NCI-H69 (cell line): ENCODE measurements at places on chromosomes 3 and 15.

- no peak for DNase-seq
Measured at GRCh38 chr3:104916971-104917370, 449.7 kb upstream of the ALCAM start.

DNA sequence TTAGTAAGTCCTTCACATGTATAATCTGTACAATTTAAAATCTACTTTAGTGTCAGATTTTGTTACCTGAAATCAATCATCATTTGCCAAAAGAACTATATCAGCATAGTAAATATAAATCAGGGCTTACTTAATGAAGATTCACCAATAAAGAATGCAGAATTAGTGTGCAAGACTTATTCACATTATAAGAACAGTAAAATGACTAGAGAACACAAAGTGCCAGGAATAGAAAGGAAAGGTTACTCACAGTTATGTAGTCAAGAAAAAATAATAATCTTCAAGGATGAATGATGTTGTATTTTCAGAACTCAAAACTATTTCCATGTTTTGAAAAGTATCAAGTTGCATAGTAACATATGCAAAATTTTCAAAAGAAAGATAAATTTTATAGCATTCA lies 891.9 kb downstream of the ROBO1 start:
- no peak for DNase-seq

GRCh38 chr3:9037144-9037711 lies 74.0 kb upstream of the RAD18 start:
- DNase-seq: peak; percentile 77

- no peak for DNase-seq
Measured at GRCh38 chr3:52874160-52874701, 23.1 kb downstream of the STIMATE start.

- no peak for DNase-seq
Measured at GRCh38 chr3:112769286-112769978, 77.2 kb downstream of the CD200R1L start.

- DNase-seq: no peak
Measured at GRCh38 chr15:91318931-91319330, 218.9 kb downstream of the SV2B start.

DNA sequence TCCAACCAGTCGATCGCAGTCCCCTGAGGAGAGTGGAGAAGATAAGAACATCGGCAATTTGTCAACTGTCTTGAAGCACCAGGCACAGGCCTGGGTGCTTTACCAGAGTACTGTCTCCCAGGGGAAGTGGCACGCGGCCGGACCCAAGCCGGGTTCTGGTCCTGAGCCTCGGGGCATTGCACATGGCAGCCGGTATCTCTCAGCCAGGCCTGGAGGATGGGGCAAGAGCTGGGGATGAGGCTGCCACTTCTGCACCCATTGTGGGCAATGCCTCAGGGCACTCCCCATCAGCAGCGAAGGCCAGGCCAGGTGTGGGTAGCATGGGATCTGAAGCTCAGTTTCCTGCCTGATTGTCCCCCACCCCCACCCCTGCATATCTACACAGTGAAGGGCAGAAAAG lies 77.5 kb downstream of the ADCY5 start:
- no peak for DNase-seq

DNA sequence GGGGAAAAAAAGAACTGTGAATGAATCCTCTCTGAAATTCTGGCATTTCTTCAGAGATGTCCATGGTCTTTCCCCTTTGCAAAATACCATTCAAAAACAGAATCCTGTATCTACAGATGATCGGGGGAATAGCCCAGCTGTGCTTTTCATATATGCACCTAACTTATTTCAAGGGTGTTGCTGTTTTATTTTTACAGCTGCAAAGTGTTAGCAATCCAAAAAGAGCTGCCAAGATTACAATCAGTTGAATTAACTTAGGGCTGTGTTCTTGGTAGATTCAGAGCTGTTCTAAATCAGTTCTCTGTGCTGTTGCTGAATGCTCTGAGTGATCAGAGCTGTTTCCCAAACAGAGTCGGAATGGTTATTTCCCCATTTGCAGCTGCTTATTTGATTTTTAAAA lies 175.7 kb upstream of the SEMA6D start:
- no peak for DNase-seq

DNA sequence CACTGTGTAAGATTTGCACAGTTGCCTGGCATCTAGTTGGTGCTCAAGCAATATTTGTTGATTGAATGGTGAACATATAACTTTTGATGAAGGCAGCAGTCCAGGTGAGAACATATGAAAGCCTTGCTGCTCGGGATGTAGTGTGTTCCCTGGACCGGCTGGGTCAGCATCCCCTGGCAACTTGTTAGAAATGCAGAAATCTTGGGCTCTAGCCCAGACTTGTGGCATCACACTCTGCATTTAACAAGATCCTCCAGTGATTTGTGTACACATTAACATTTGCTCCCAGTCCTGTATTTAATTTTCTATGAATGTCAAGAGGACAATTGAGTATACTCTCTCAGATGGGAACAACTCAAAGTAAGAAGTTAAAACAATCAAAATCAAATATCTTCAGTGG lies 69.0 kb upstream of the SAMMSON start:
- no peak for DNase-seq

DNA sequence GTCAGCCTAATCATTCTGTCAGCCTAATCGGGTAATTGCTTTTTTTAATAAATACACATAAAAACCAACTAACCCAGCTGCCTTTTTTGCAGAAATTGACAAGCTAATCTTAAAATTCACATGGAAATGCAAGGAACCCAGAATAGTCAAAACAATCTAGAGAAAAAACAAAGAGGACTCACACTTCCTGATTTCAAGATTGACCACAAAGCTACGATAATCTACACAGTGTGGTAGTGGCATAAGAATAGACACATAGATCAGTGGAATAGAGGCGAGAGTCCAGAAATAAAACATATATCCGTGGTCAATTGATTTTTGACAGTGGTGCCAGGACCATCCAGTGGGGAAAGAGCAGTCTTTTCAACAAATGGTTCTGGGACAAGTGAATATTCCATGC lies 2.4 kb upstream of the C3orf20 start:
- no peak for DNase-seq

DNA sequence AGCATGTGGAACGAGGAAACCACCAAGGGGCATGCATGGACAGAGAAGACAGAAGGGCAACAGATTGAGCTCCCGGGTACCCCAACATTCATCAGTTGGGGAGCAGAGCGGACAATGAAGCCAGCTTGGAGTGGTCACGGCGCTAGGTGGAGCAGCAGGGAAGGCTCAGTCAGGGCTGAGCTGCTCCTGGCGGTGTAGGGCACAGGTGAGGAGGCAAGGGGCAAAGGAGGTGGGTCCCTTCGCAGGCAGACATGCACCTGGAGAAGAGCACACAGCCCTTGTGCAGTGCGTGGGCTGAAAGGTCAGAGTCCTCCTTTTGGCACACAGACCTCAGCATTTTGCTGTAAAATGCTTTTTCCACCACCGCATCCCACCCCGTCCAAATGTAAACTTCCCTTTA lies 90.0 kb upstream of the SLC6A6 start:
- DNase-seq: no peak

DNA sequence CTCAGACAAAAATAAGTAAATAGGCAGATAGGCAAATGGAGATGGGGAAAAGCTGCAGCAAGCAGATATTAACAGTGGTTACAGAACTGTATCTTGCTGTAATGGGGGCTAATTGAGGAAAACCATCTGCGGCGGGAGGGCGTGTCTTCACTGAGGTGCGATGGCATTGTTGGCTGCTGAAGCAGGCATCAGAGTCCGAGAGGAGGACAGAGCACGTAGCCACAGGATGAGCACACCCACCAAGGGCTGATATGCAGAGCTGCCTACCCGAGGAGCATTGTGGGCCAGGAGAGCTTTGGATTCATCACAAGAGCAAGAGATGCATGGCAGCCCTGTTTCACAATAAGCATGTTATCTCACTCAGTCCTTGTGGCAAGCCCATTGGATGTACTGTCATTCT lies 30.4 kb downstream of the CHRNA7 start:
- DNase-seq: peak; percentile 8

- no peak for DNase-seq
Measured at GRCh38 chr3:119769394-119770149, 12.3 kb upstream of the NR1I2 start.
